ENCODE measurements at places on chromosomes 16 and 17. TPM values are rescaled to one million over a fixed set of nuclear protein-coding genes. Genes with fewer than 3 reads are reported as not detected.

DNA sequence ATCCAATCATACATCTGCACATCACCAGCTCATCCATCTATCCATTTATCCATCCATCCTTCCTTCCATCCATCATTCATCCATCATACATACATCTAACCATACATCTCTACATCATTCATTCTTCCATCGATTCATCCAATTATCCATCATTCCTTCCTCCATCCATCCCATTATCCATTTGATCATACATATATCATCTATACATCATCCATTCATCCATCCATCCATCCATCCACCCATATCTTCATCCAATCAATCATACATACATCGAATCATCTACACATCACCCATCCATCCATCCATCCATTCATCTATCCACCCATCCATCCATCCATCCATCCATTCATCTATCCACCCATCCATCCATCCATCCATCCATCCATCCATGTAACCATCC lies 29.3 kb upstream of the STH start:
- DNase-seq = no peak

GRCh38 chr17:78132084-78132676 lies 1.6 kb downstream of the TMC8 start:
- no peak for DNase-seq

DNA sequence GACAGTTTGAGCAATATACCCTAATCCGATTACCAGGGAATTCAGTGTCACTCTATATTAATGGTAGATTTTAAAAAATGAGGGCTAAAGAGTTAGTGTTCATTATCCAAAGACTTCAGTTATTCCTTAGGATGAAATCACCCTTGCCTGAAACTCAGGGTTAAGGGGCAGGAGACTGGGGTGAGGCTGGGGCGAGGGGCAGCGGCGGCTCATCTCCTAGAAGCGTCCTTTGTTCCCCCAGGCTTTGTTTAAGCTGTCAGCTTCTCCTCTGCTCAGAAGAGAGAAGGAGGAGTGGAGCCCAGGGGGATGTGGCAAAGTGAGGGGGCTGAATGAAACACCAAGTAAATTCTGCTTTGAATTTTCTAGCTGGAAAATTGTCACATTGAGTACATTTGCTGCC lies 117.7 kb upstream of the ELAC2 start:
- no peak for DNase-seq

GRCh38 chr16:12186774-12187335 lies 210.3 kb downstream of the SNX29 start:
- peak; percentile 86 for DNase-seq

The CCDC200 gene
- 0.14 TPM for total RNA-seq

DNA sequence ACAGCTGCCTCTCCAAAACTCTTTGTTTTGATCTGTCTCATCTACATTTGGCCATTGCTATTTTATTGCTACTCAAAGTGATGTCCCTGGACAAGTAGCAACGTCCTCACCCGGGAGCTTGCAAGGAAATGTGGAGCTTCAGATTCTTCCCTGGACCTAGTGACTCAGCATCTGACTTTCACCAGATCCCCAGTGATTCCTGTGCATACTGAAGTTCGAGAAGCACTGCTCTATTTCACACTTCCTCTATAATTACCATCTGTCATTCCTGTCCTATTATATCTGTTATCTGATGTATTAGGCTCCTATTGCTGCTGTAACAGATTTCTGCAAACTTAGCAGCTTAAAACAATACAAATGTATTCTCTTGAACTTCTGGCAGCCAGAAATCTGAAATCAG lies 28.5 kb upstream of the VAT1L start:
- DNase-seq = peak; percentile 50

GRCh38 chr17:55116440-55116914 lies 147.9 kb downstream of the STXBP4 start:
- DNase-seq = peak; percentile 63

GRCh38 chr16:31532896-31533295 lies 5.2 kb downstream of the AHSP start:
- DNase-seq = no peak

The TBC1D3K gene
- not detected for total RNA-seq

GRCh38 chr17:83203472-83204221 lies 124.2 kb downstream of the METRNL start:
- no peak for DNase-seq

The ABCC12 gene
- not detected for total RNA-seq

The KCNH6 gene
- 0.05 TPM for total RNA-seq

DNA sequence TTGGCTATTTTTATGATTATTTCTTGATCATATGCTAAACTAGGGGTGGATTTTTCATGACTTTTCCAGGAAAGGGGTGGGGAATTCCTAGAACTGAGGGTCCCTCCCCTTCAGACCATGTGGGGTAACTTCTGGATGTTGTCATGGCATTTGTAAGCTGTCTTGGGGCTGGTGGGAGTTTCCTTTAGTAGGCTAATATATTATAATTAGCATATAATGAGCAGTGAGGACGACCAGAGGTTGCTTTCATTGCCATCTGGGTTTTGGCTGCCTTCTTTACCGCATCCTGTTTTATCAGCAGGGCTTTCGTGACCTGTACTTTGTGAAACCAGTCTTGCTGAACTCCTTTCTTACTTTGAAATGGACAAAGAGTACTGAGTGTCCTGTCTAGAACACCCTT lies 40.4 kb upstream of the ABCA5 start:
- no peak for DNase-seq

GRCh38 chr16:29745853-29746345 lies at the start of gene C16orf54:
Gene C16orf54, minus strand, starts transcription at chr16:29745990. Its CDS starts 1,039 bp downstream, at chr16:29744951.
- no peak for DNase-seq

DNA sequence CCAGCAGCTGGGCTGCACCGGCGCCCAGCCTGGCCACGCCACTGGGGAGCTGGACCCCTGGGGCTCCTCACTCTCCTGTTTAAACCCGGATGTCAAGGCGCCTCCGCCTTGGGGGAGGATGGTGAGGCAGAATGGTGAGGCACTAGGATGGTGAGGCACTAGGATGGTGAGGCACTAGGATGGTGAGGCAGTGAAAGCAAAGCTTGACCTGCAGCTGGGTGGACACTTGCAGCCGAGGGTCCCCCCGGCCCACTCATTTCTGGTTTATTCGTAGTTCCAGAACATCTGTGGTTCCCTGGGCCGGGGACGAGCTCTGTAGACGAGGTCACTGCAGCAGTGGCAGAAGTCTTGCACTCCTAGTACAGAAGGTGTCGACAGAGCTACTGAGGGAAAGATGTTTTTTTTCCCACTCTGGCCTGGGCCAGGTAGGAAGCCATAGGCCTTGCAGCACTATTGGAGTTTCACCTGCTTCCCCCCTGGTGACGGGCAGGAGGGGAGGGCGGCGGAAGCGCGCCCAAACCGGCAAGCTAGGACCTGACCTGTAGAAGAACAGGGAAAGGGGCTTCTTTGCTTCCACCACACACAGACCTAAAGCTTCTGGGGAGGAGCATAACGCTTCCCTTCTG lies 1.1 kb upstream of the HNF1B start:
- DNase-seq = no peak

DNA sequence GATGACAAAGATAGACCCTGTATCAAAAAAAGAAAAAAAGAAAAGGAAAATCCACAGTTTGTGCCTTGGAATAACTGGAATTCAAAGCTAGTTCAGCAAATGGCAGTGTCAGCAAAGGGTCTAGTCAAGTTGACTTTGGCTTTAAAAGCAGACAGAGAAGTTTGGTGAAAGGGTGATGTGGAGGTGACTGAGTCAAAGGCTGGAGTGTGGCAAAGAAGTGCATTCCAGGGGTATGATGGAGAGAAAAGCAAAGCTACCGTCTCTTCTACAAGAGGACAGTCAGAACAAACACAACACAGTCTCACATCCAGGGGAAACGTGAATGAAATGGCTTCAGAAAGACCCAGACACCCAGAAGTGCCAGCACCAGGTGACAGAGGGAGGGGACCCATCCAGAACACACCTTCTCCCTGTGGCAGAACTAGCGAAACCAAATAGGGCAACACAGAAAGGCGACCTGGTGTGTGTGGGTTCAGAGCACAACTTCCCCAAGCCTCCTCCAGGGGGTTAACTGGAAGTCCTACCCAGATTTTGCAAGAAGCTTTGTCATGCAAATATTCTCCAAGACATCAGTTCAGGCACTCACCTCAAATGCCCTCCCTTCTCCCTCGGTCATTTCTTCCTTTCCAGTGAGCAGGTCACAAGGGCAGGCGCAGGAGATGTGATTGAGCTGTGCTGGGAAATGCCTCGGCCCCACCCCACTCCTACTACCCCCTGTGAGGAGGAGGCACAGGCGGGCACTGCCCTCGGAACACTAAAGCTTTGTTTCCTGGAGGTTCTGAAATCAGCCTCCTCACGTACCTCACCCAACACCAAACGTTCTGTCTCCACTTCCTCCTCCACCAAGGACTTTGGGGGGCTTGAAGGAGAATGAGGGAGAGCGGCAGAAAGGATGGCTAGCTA lies 481.9 kb downstream of the SOX9 start:
- DNase-seq = no peak

The PFN1 gene
- total RNA-seq = 729 TPM

The EVPLL gene
- not detected for total RNA-seq

- DNase-seq = peak; percentile 78
Observed at GRCh38 chr16:70750893-70751467, 50.0 kb downstream of the VAC14 start.

GRCh38 chr16:31142109-31143010 lies 6.8 kb upstream of the PRSS8 start:
- DNase-seq = peak; percentile 99

- DNase-seq = no peak
Observed at GRCh38 chr16:87948119-87948545, 3.1 kb upstream of the BANP start.

- DNase-seq = no peak
Observed at GRCh38 chr16:25172831-25173230, 43.9 kb upstream of the AQP8 start.

GRCh38 chr16:10210944-10211343 lies 28.7 kb upstream of the GRIN2A start:
- DNase-seq = no peak

The SPATA32 gene
- total RNA-seq = 0.05 TPM

The CCL14 gene
- total RNA-seq = 24.2 TPM

DNA sequence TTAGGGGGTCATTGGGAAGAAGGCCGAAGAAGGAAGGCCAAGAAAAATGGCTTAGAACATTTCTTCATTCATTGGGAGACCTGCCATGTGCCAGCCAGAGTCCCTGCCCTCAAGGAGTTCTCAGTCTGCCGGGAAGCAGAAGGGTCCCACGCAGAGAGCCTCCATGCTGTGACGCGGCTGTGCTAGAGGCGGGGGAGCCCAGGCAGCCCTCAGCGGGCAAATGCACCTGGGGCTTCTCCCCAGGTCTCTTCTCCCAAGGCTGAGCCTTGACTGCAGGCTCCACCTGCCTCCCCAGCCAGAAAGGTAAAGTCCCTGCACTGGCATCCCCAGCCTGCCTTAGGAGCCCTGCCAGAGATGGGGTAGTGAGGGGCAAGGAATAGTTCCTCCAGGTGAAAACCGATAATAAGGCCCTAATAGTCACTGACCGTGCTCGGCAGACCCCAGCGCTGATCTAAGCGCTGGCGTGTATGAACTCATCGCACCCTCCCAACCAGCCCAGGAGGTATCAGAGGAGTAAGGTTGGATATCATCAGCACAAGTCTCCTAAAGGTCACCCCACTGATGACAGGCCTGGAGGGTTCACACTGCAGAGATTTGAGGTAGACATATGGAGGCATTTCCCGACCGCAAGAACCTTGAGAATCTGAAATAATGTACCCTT lies 6.0 kb upstream of the CDR2L start:
- no peak for DNase-seq

DNA sequence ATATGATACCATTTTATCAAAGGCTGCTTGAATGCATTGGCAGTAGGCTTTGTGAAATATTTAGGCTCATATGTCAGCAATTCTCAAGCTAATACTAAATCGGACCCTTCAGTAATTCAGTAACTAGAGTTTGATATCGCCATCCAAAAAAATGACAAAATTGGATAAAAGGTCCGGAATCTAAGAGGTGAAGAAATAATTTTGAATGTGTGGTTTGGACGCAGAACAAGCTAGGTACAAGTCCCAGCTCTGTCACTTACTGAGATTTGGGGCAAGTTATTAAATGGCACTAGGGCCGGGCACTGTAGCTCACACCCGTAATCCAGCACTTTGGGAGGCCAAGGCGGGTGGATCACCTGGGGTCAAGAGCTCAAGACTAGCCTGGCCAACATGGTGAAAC lies 956.5 kb downstream of the CDH11 start:
- DNase-seq = no peak

DNA sequence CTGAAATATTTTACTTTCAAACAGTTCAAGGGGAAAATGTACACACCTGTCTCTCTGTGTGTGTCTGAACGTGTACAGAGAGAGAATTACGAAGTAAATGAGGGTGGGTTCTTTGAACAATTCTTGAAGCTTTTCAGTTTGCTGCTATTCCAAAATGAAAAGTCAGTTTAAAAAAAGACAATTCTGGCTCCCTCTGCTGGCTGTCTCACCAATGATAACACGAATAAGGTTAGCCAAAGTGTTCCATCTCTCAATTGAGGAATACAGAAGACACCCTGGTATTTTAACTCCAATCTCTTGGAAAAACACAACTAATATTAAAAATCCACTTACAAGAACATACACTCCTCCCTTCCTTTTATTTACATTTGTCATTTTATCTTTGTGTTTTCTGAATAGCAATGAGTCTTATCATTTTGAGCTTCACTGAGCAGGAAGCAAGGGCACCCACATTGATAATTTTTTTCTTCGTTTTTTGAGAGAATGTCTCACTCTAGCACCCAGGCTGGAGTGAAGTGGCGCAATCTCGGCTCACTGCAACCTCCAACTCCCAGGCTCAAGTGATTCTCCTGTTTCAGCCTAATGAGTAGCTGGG lies 20.5 kb downstream of the EFTUD2 start:
- peak; percentile 63 for DNase-seq

DNA sequence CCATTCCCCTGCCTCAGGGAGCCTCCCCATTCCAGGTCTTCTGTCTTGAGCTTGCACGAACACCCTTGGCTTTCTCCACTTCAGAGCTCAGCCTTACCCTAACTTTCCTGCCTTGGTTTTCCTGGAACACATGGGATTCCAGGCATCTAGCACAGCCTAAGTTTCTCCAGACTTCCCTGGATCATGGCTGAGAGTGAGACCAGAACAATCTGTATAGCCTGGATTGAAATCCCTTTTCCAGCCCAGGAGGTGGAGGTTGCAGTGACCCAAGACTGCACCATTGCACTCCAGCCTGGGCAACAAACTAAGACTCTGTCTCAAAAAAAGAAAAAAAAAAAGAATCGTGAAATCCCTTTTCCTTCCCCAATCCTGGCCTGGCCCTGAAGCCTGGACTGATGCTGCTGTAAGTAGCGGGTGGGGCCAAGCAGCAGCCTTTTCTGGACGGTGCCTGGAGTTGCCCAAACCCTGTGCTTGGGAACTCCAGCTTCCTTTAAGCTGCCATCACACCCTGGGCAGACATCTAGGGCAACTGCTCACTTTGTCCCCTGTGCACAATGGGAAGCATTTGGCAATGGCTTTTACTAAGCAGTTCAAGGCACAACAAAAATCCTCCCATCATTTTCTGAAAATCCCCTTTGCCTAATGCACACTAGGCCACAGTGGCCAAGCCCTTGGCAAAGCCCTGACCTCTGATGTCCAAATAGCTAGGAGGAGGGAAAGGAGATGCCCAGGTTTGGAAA lies 12.0 kb upstream of the SLC16A5 start:
- DNase-seq = no peak

The CES4A gene
- 1.7 TPM for total RNA-seq

GRCh38 chr16:4522051-4522581 lies 16.5 kb downstream of the CDIP1 start:
- DNase-seq = no peak

- DNase-seq = peak; percentile 31
Observed at GRCh38 chr16:67456391-67457081, 24.4 kb downstream of the ATP6V0D1 start.

Measured in dermis blood vessel endothelial cell (primary cell).